ENCODE measurements at places on chromosomes 11 and 22.

DNA sequence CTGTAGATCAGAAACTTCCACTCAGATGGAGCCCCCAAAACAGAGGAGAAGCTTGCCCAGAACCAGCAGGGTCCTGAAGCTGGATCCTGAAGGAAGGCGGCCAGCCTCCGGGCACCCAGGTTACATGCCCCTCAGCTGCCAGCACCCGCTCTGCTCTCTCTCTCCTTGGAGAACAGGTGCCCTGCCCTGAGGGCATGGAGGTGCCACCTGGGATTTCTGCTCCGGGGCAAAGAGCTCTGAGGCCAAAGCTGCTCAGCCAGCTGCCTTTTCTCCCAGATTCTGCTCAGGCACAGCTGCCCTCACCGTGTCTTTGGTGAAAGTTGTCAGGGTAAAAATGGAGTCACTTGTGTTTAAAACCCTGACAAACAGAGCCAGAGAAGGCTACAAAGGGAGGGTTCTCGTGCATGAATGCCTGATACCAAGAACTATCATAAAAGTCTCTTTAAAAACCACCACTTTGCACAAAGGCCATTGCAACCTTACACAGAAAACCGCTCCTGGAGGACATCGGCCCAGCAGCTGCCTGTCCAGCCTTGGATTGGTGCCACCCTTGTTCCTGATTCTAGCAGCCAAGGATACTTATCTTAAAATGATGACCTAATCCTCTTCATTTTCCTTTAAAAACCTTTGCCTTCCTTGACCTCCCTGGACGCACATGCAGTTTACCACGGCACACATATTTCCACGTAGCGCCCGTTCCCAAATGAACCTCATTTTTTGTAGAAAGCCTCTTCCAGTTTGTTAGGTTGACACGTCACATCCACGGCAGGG, 140.0 kb downstream of the CACNA1I start:
- no peak for DNase-seq

- no peak for DNase-seq
Measured at GRCh38 chr11:81237139-81237538, 1496.5 kb downstream of the FAM181B start.

- no peak for DNase-seq
Measured at GRCh38 chr11:61486011-61486620, 22.4 kb upstream of the LRRC10B start.

GRCh38 chr11:134755535-134755934, 343.5 kb upstream of the B3GAT1 start:
- no peak for DNase-seq

- DNase-seq: no peak
Measured at GRCh38 chr22:37517826-37518450, 1.3 kb downstream of the CARD10 start.

- DNase-seq: no peak
Measured at GRCh38 chr11:96073536-96073935, 149.6 kb upstream of the MTMR2 start.

DNA sequence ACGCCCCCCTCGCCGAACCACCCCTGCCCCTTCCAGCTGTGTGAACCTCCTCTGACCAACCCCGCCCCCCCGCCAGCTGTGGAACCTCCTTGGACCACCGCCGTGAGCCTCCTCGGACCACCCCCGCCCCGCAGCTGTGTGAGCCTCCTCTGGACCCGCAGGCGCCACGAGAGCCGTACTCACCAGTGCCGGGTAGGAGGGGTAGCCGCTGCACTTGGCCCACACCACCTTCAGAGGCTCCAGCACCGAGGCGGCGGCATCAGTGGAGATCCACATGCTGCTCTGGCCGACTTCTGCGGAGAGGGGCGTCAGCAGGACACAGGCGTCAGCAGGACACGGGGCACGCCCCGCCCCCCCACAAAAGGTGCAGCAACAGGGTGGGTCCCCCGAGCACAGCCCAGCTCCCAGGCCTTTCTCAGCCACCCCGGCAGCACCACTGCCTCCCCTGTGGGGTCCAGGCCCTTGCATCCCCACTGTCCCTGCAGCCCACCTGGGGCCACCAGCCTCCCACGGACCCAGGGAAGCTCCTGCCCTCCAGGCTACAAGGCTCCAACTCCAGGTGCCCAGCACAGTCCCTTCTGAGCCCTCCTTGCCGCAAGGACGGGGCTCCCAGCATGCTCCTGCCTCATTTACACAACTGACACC, 51.7 kb downstream of the BRD1 start:
- no peak for DNase-seq

- DNase-seq: no peak
Measured at GRCh38 chr11:86787656-86788055, 12.7 kb upstream of the PRSS23 start.

DNA sequence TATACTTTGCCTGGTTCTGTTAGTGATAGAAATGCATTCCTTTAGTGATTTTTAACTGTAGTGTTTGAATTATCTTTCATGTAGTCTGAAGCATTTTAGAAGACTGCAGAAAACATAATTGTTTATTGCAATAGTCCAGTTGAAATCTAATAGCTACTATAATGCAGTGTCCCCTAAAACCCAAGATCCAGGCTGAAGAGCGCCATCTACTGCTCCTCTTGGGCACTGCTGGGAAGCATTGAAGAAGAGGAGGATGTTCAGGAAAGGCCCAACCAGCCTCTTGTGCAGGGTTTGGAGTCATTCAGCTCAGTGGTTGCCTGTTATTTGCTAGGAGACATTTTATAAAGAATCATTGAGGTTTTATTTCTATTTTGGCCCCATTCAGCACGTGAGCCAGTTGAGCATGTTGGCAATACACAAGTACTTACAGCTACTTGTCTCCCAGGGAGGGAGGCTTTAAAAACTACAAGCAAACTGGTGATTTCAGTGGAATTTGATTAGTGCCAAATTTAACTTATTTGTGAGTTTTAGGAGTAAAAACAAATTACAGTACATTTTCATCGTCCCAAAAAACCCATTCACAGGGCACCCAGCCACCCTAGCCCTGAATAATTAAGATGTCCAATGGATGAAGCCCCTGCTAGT, 74.9 kb upstream of the HORMAD2 start:
- DNase-seq: no peak

DNA sequence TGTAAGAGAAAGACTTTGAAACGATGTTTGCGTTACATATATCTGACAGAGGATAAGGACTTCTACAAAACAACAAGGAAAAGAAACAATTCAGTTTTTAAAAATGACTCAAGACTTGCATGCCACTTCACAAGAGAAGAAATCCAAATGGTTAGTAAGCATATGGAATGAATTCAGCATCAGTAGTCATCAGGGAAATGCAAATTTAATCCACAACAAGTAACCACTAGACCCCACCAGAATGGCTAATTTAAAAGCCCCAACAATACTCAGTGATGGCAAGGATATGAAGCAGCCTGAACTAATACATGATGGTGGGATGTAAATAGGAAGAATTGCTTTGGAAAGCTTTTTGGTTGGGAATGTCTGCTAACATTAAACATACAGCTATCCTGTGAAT, 142.6 kb downstream of the ATXN10 start:
- no peak for DNase-seq

- no peak for DNase-seq
Measured at GRCh38 chr11:103601225-103601846, 435.1 kb upstream of the DDI1 start.

- no peak for DNase-seq
Measured at GRCh38 chr22:20159076-20159475, 8.2 kb upstream of the CCDC188 start.

DNA sequence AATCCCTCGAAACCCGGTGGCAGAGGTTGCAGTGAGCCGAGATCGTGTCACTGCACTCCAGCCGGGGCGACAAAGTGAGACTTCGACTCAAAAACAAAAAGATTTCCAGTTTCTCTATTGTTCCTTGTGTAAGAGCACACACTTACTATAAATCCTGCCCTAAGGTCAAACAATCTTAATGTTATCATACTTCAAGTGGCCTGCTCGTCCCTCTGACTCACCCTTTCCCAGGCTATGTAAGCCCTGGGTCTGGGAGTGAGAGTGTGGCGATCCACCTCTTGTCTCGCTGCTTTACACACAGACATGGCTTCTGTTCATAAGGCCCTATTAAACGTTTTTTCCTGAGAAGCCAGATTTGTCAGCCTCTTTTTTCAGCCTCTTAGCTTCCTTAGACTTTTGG, 24.4 kb upstream of the A4GALT start:
- DNase-seq: no peak

Measured in natural killer cell treated with Interleukin-12 subunit alpha and Interleukin-12 subunit beta and Interleukin-15 and Interleukin-18, amount 100 ng/mL, for 72 hours (primary cell).